Stimulated activated CD4-positive, alpha-beta T cell treated with anti-CD3 and anti-CD28 coated beads, Interleukin-1b, Interleukin-23, amount 100 ng/mL, for 1 hour (primary cell): ENCODE measurements at places on chromosomes 7 and 10.

- DNase-seq: no peak
Observed at GRCh38 chr7:66182920-66183319, 22.2 kb upstream of the TPST1 start.

GRCh38 chr7:40492946-40493345 lies 358.1 kb downstream of the SUGCT start:
- DNase-seq: no peak

DNA sequence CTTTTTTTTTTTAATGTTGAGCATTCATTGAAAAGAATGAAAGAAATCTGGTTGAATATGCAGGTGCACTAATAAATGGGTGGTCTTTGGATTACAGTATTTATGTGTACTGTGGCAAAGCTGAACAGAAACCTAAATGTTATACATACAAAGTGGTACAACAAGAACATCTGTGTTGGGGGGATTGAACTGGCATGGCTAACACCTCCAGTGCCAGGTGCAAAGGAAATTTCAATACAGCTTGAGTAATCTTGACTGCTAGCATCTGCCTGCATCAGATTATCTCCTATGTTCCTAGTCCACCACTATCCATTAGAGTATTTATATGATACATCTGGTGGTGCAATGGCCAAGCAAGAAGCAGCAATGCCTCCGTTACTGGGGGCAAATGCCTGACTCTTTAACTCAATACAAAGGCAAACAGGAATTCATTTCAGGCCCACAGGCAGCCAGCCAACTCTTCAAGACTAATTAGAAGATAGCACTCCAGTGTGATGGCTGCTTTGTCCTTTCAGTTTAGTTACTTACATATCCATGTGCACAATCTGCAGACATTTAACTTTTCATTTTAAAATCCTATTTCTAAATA lies 220.5 kb upstream of the ETV1 start:
- no peak for DNase-seq

- no peak for DNase-seq
Observed at GRCh38 chr7:91940171-91940570, 491 bp upstream of the AKAP9 start.

DNA sequence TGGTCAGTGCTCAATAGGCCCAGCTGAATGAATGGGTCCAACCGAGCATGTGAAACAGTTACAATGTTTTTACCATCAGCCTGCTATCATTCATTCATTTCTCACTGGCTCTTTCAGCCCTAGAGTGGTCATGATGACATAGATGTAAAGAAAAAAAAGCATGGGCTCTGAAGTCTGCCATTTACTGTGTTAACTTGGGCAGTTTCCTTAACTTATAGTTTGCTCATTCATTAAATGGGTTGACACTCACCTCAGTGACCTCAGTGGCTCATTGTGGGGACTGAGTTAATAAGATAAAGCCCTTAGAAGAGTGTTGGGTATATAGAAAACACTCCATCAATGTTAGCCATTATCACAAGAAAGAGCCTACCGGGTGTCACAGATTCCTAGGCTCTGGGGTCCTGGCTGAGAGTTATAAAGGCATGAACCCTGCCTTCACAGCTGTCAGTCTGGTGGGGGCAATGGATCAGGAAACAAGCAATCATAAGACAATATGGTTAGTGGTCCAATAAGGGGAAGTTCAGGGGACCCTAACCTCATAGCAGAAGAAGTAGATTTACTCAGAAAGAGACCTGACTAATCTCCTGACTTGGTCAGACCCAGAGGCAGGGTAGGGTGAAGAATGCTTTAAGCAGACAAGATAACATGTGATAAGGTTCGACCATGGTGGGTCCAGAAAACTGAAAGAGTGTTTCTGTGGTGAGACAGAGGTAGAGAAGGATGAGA lies 29.7 kb upstream of the GPAM start:
- no peak for DNase-seq

- no peak for DNase-seq
Observed at GRCh38 chr7:142523821-142524460, 225.3 kb upstream of the PRSS1 start.

GRCh38 chr10:105189463-105189800 lies 548.3 kb downstream of the SORCS3 start:
- DNase-seq: no peak

GRCh38 chr10:5151076-5151475 lies 33.9 kb downstream of the AKR1C8 start:
- DNase-seq: no peak

DNA sequence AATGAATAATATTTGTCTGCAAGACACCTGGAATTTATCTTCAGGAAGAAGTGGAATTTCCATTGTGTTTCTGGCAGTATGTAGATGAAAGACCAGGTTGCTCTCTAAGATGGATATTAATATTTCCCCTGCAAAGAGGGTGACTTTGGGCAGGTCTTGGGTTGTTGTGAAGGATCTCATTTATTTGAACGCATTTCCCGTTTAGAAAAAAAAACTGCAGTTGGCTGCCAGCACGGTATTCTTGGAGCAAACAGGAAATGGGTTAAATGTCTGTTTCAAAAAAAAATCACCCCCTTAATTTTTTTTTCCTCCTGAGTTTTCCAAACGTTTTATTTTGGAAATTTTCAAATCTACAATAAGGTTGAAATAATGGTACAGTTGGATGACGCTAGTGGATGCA lies 11.5 kb downstream of the EIF4H start:
- no peak for DNase-seq

GRCh38 chr7:4631380-4632179 lies 50.5 kb upstream of the FOXK1 start:
- DNase-seq: no peak

- DNase-seq: peak; percentile 8
Observed at GRCh38 chr10:31101123-31101522, 69.5 kb upstream of the ZNF438 start.

DNA sequence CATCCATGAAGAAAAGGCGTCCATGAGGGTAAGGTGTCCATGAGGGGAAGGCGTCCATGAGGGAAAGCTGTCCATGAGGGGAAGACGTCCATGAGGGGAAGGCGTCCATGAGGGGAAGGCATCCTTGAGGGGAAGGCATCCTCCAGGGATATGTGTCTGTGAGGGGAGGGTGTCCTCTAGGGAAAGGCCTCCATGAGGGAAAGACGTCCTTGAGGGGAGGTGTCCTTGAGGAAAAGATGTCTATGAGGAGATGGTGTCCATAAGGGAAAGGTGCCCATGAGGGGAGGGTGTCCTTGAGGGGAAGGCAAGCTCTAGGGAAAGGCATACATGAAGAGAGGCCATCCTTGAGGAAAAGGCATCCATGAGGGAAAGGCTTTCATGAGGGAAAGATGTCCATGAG lies 92.6 kb downstream of the INPP5A start:
- DNase-seq: no peak

DNA sequence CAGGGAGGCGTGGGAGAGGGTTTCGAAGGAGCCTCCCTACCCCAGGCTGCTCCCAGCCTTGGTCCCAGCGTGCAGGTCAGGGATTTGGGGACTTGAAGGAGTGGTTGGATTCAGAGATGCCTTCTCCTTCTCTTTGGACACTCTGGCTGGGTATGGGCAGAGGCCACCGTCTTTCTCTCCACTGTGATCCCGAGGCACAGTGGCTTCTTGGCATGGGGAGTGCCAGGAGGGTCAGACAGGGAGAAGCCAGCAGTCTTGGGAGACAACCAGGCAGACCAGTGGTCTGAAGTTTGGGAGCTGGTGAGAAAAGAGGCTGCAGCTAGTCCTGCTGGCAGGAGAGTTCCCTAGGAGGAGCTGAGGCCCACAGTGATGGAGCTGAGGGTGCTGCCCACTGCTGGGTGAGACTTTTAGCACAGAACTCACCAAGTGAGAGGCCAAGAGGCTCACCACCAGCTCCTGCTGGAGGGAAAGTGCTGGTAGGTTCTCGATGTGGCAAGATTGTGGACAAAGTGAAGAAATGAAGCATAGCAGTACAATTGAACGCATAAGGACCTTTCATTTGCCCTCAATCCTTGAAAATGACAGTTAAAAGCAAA lies 35.2 kb upstream of the WDFY4 start:
- DNase-seq: no peak

DNA sequence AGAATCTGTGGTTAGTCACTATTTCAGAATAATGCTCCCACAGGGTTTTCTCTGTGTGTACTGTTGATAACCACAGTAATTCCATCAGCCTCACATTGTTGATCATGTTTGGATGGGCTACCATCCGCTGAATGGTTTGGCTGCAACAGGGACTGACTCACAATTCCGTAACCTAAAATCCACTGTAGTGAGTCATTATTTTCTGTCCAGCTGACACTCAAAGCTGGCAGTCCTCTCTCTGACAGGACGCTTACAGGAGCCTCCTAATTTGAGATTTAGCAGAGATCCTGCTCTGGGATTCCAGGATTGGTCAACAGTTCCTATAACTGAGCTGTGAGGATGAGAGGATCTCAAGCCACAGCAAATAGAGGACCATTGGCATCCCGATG lies 32.7 kb downstream of the VWA2 start:
- DNase-seq: no peak
